Endothelial cell of umbilical vein (primary cell): ENCODE measurements at places on chromosomes 12 and 14. TPM values are rescaled to one million over a fixed set of nuclear protein-coding genes. Genes with fewer than 3 reads are reported as not detected.

The MYL6 gene
- total RNA-seq, result 2,364 and 2,543 TPM in 2 replicates

The FOXN4 gene
- total RNA-seq, result not detected in 2 replicates

DNA sequence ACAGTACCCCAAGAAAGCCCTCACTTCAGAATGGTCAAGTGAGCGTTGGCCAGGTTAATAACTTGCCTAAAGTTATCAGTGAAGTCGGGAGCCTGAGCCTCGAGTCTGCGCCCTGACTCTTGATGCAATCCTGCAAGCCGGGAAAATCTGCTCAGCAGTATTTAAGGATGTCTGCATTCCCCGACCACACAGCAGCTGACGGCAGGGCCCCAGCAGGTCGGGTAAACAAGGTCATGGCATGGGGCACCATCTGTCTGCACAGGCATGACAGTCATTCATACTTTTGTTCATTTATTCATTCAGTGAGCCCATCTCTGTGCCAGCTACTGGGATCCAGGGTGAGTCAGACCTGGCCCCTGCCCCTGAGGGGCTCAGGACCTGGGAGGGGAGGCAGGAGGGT, 11.1 kb downstream of the ABCB9 start:
- DNase-seq, result no peak

GRCh38 chr14:99023371-99023770, 248.6 kb downstream of the BCL11B start:
- DNase-seq, result no peak

GRCh38 chr12:84508851-84509260, 403.7 kb downstream of the SLC6A15 start:
- DNase-seq, result no peak

- DNase-seq, result no peak
Observed at GRCh38 chr14:89041257-89041582, 216.8 kb downstream of the TTC8 start.

DNA sequence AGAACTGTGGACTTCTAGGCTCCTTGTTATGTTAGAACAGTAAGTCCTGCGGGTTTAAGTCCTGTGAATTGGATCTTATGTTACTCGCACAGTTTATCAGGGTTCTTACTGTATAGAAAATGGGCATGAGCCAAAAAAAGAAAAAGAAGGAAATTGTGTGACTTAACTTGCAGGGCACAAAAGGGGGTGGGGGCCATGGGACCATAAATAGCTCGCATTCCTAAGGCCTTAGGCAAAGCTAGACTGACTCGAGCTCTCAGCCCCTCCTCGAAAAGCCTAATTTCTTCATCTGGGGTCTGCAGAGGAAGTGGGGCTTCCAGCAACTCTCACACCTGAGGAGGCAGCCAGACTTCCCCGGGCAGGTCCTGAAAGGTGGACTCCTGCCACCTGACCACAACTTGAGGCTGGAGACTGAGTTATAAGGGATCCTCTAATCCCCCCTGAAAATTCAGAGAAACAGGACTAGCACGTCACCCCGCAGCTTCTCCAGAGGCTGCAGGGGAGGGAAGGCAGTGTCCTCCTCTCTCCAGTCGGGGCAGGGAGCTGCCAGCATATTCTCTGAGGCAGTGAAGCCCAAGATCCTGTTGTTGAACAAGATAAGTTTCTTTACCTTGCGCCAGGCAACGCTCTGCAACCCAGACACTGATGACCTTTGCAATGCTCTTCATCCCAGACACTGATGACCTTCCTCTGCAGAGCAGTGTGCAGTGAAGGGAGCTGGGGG, 280.5 kb downstream of the PCNX1 start:
- DNase-seq, result peak; percentile 36

GRCh38 chr12:120759591-120760348, 34.1 kb downstream of the ACADS start:
- DNase-seq, result no peak

- DNase-seq, result no peak
Observed at GRCh38 chr12:47907851-47908454, 3.2 kb upstream of the VDR start.

DNA sequence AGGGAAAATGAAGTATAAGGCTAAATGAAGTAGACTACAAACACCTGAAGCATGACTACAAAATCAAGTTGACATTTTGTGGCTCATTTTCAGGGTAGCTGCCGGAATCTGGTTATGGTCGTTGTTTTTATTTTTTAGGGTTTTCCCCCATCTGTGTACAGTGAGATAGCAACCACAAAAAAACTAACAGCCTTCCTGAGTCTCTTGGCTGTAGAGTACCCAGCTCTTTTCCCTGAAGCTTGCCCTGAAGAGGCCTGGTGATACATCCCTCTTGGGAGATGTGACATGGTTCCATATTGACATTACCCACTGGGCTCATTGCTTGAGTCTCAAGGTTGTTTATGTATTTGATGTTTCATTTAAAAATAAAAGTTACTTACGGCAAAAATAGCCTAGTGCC, 424.0 kb downstream of the ZFP36L1 start:
- no peak for DNase-seq

DNA sequence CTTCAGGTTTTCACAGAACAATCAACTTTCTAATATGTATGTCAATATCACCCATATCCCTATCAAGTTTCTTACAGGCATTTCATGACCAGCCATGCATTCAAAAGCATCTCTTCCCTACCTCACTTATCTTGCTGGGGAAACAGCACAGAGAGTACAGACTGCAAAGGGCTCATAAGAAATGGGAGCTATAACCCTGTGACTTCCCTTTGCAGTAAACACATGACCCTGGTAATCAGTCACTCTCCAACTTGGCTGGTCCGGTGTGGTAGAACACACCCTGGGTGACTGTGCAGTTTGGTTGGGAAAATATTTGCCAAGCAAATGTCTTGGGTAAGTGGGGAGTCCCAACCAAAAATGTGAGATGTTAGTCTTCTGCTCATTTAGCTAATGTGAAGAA, 49.4 kb upstream of the TMCC3 start:
- DNase-seq, result no peak
